Activated CD4-positive, alpha-beta T cell treated with anti-CD3 and anti-CD28 coated beads, Interleukin-2, amount 10 ng/mL, durations not matched to agents 7 days and 5 days (primary cell): ENCODE measurements at places on chromosomes 2 and 18. TPM values are rescaled to one million over a fixed set of nuclear protein-coding genes. Genes with fewer than 3 reads are reported as not detected.

RGPD6 gene
- total RNA-seq = 7.7 TPM

CERKL gene
- total RNA-seq = not detected

HOXD4 gene
- not detected for total RNA-seq

ERCC3 gene
- total RNA-seq = 52.1 TPM

TMEM169 gene
- total RNA-seq = 3.0 TPM

LRP2 gene
- total RNA-seq = 0.02 TPM
